ENCODE measurements at places on chromosomes 6 and 20.
A peak's percentile ranks its signal among the peaks of the same experiment; 100 is the strongest.

GRCh38 chr20:56957737-56958553, 308.5 kb downstream of the BMP7 start:
- no peak for DNase-seq

DNA sequence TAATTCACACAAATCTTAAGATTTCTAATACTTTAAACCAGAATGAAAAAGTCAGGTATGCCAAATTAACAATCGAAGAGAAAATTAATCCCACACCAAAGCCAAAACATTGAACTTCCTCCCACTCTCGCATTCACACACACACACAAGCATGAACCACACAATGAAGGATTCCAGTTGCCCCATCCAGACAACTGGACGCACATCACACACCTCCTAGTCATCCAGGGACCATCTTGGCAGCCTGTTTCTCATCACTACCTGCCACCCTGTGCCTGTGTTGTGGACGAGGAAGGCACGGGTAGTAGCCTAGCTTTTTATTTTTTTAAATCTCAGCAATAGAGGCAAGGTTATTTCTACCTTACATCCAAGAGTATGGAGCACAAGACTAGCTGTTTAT, 15.2 kb downstream of the B4GALT5 start:
- no peak for DNase-seq

DNA sequence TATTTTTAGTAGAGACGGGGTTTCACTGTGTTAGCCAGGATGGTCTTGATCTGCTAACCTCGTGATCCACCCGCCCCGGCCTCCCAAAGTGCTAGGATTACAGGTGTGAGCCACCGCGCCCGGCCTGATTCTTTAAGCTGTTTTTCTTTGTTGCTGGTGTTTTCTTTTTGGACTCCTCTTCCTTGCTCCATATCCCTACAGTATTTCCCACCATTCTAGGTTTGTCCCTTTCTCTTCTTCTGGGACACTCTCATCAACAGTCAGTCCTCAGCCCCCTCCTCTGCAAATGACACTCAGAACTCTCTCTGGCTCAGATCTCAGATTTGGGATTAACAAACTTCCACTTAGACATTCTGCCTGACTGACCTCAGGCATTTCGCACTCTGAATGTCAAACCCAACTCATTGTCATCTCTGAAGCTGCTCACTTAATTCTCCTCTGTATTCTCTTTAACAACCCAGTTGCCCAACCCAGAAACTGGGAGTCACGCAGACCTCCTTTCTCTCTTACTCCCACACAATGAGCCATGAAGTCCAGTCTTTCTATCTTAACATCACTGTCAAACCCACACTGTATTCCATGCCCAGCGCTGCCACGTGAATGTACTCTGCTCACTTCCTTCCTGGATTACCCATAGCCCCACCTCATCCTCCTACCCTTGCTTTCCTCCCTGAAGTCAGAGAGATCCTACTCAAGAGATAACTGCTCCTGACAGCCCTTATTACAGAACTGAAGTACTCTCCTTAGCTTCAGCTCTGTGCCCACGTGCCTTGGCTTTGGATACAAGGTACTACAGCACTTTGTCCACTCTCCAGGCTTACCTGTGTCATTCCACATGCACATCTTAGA, 2.6 kb downstream of the MPIG6B start:
- no peak for DNase-seq

DNA sequence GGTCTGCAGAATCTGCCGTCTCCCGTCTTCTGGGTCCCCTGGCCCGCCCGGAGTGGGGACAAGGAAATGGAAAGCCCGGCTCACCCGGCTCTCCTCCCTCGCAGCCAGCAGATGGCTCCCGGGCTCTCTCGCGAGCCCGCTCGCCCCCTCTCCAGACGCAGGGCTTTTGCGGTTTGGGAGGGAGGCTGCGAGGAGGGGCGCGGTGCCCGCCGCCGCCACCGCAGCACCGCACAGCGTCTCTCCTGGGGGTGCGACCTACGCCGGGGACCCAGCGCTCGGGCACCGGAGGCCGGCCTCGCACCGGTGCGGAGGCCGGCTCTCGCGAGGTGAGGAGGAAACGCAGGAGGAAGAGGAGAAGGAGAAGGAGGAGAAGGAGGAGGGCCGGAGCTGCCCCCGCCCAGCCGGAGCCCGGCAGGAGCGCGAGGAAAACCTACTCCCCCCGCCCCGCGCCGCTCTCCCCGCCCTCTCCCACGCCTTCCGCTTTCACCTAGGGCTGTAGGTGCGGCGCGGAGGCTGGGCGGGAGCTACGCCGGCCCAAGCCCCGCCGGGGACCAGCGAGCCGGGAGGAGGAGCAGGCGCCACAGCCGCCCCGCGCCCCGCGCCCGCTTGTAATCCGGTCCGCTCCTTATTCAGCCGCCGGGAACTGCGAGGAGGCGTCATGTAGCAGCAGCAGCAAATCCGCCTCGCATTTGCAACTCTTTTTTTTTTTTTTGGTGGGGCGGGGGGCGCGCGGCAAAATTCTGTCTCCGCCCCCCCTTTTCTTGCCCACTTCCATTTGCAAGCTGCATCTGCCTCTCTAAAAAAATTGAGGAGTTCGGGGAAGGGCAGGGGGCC, at the start of gene CARMIL1:
CARMIL1 (plus strand) TSS at position 461 of the 834 bp plus-strand sequence. CDS start 422 bp downstream, outside the sequence.
- peak; percentile 20 for DNase-seq

- DNase-seq: no peak
Observed at GRCh38 chr6:160030103-160030502, 61.2 kb downstream of the IGF2R start.

DNA sequence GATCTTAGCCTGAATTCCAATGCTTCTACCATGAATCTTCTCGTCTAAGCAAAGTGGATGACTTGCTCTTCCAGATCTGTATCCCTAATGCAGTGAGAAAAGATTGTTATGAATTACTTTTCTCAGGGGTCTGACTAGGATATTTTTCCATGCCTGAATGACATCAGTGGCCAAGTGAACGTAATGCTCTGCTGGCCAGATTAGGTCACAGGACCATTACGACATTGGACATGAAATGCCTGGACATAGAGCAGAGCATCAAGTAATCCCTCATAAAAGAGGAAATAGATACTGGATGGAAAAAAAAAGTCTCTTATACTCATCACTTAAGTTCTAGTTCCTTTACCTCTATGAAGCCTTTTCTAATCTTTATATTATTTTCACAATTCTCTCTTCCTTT, 12.1 kb upstream of the THEMIS start:
- DNase-seq: no peak

- DNase-seq: no peak
Observed at GRCh38 chr6:31762356-31762755, at the start of gene SAPCD1. Gene SAPCD1 (plus strand): TSS chr6:31762656. CDS start chr6:31763055, 399 bp downstream.

DNA sequence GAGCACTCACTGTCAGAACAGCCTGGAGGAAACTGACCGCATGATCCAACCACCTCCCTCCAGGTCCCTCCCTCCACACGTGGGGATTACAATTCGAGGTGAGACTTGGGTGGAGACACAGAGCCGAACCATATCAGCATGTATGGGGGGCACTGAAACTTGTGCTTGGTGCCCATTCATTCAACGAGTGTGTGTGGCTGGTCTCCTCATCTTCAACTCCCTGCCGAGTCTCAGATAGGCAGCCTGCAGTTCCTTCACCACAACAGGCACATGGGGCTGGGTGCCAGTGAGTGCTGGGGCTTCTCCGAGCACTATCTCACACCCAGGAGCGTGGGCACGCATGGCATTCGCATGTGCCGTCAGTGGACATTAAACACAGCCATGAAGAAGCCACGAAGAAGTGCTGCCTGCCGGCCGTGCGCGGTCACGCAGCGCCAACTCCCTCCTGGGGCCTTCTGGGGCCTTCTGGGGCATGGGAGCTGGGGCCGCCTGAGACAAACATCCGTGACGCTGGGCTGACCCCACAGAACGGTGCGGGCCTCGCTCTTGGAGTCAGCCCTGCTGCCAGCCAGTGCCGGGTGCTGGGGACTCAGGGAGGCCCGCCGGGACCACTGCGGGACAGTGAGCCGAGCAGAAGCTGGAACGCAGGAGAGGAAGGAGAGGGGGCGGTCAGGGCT, 714 bp upstream of the RTEL1 start:
- DNase-seq: no peak

- no peak for DNase-seq
Observed at GRCh38 chr6:6243846-6244245, 76.6 kb downstream of the F13A1 start.

- no peak for DNase-seq
Observed at GRCh38 chr6:134674562-134674961, 275.3 kb downstream of the ALDH8A1 start.

GRCh38 chr6:4698901-4699659, 77.1 kb upstream of the CDYL start:
- no peak for DNase-seq

GRCh38 chr6:9646342-9647070, 768.4 kb downstream of the TFAP2A start:
- no peak for DNase-seq

- no peak for DNase-seq
Observed at GRCh38 chr6:96812077-96812703, 25.1 kb downstream of the GPR63 start.

GRCh38 chr6:168456907-168457652, 16.1 kb downstream of the SMOC2 start:
- DNase-seq: no peak

- no peak for DNase-seq
Observed at GRCh38 chr6:22828179-22829062, 259.1 kb downstream of the HDGFL1 start.

DNA sequence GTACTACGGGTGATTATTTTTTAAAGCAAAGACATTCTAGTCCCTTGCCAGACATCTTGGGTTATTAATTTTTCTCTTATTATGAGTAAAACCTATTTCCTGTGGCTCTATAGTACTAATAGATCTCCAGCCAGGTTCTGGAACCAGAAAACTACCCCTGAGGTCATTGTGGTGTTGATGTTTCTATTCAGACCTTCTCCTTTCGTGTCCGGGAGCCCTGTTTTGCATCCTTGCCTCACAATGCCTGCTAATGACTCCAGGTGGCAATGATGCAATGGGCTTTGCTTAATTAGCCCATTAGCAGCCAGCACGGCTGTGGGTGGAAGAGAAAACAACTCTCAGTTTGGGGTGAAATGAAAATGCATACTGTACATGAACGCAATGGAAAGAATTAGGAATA, 62.9 kb upstream of the ARG1 start:
- no peak for DNase-seq

DNA sequence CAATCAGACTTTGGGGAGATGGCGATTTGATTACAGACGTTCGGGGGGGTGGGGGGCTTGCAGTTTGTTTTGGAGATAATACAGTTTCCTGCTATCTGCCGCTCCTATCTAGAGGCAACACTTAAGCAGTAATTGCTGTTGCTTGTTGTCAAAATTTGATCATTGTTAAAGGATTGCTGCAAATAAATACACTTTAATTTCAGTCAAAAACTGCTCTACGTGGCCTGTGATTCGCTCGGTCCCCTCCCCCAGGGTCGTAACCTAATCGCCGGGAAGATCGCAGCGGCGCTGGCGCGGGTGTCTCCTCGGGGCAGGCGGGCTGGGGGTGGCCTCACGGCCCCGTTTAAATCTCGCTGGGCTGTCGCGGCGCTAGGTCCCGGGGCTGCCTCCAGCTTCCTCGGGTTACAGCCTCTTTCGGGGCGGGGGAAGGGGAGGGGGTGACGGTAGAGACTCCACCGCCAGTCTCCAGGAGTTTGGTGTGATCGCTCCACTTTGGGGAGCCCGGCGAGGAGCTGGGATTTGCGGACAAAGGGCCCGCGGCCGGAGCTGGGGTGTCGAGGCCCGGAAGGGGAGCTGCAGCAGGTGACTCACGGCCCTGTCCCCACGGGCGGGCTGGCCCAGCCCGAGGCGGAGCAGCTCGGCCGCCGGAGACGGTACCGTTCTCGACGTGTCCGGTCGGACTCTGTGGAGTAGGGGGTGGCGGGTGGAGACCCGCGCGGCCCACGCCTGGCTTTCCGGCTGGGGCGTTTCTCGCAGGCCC, 4.2 kb downstream of the FOXC1 start:
- no peak for DNase-seq

DNA sequence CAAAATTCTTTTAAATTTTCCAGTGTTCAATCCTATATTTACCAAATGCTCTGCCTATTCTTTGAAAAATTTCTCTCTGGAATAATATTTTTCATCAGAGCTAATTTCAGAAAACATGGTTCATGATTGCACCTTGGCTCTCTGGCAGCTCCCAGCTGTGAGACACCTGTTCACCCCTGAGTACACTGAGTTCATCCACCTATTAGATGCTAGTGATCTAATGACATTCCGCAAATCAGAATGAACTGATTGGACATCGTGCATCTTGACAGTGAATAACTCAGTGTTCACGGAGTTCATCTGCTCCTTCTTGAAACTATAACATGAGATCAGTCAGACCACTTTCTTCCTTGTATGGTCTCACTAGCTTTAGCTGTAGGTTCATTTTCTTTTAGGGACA, 3.9 kb upstream of the SHPRH start:
- DNase-seq: no peak

- no peak for DNase-seq
Observed at GRCh38 chr20:50335866-50336265, 145.2 kb downstream of the CEBPB start.

GRCh38 chr20:24979036-24979960, 13.3 kb downstream of the APMAP start:
- DNase-seq: no peak

DNA sequence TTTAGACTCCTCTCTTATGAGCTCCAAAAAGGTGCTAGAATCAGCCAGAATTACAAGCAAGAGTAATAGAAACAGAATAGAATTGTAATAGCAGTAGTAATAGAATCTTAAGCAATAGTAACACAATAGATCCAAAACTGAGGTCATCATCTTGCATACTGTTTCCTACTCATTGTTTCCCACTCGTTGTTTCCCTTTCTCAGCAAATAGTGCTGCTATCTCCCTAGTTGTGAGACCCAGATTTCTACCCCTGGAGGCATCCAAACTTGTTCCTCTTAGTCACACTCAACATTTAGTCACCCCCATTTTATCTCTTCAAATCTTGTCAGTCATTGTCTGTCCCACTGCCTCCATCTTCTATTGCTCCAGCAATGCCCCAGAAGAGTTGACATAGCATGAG, 356.9 kb upstream of the MARCKS start:
- no peak for DNase-seq

GRCh38 chr6:51459958-51460357, 627.5 kb downstream of the PKHD1 start:
- DNase-seq: no peak

DNA sequence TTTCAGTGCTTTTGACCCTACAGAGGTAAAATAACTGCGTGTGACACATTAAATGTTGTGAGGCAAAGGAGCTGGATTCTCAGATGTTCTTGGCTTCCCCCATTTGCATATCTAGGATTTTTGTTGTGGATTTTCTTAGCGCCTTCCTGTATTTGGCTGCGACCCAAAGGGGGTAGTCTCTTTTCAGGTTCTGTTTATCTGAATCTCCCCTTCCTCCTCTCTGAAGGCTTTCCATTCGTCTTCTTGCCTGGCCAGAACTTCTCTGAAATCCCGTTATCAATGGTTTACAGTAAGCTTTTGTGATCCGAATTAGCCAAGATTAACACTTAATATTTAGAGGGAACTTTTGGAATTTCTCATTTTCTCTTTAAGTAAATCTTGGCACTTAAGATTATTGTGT, 60.8 kb downstream of the ADGRB3 start:
- no peak for DNase-seq

GRCh38 chr6:26660000-26660361, 435 bp upstream of the ZNF322 start:
- DNase-seq: no peak

- DNase-seq: no peak
Observed at GRCh38 chr6:22706651-22707050, 137.3 kb downstream of the HDGFL1 start.

GRCh38 chr6:158314737-158315136, 2.5 kb downstream of the TULP4 start:
- DNase-seq: no peak
